Epithelial cell of esophagus (primary cell): ENCODE measurements at places on chromosomes 12 and 14.

- no peak for DNase-seq
Observed at GRCh38 chr12:104138797-104139152, 765 bp upstream of the NFYB start.

- peak; percentile 68 for DNase-seq
Observed at GRCh38 chr14:89432226-89432625, 15.2 kb upstream of the FOXN3 start.

- peak; percentile 83 for DNase-seq
Observed at GRCh38 chr12:1474041-1474573, 120.3 kb downstream of the FBXL14 start.

- no peak for DNase-seq
Observed at GRCh38 chr14:39563361-39563760, 131.1 kb upstream of the FBXO33 start.

- peak; percentile 30 for DNase-seq
Observed at GRCh38 chr14:30559638-30560091, 707 bp downstream of the G2E3 start.

DNA sequence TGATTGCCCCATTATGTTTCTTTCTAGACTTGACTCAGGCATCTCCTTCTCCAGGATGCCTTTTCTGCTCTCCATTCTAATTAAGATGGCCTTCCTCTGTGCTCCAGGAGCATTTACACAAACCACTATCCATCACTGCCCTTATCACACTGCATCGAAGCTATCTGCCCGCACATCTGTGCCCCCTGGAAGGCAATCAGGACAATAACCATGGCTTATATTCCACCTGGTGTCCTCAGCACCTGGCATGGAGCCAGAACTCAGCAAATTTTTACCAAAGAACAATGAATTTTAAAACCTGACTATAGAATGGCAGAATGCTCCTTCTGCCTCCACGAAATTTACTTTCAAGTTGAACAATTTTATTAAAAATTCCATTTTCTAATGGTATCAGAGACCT, 465.8 kb downstream of the APAF1 start:
- DNase-seq, result no peak

DNA sequence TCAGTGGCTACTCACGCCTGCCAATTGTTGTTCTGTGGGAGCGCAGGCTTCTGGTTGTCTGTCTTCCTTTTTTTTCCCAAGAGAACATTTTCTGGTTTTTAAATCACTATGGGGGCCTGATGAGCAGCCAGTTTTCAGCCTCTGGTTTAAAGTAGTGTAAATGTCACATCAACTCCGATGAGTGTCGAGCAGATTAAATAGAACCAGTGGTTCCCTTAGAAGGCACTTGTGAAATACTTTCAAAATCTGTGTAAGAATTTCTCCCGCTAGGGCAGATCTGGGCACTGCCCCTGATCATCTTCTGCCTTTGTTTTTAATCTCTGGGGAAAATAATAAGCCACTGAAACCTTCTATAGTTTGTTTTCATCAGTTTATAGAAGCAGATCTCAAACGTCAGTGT, 130.4 kb downstream of the PRIMA1 start:
- DNase-seq, result no peak

DNA sequence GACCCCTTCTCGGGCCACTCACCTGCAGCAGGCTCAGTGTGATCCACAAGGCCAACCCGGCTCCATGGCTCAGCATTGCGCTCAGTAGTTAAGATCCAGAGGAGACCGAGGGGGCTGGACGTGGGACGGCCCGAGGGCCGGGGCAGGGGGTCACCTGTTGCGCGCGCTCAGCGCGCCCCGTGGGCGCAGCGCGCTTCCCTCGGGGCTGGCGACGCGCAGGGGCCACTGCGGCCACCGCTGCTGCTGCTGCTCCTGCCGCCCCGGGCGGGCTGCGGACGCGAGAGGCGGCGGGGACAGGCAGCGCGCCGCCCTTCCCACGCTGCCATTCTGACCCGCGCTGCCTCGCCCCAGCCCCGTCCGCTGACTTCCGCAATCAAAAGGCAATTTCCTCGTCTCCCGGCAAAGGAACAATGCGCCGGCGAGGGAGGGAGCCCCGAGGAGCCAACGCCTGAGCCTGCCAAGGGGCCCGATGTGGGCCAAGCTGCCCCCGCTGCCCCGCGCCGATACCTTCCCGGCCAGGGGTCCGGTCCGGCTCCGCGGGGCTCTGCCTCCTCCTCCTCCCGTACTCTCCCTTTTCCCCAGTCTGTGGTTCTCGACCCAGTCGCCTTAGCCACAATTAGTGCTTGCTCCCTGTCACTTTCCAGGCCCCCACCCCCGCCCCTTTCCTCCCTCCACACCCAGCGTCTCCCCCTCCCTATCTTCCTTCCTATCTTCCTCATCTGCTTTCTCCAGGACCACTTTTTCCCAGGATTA, 27.3 kb downstream of the PTPRB start:
- peak; percentile 39 for DNase-seq

- DNase-seq, result no peak
Observed at GRCh38 chr14:75896341-75896740, 85.5 kb downstream of the TGFB3 start.

DNA sequence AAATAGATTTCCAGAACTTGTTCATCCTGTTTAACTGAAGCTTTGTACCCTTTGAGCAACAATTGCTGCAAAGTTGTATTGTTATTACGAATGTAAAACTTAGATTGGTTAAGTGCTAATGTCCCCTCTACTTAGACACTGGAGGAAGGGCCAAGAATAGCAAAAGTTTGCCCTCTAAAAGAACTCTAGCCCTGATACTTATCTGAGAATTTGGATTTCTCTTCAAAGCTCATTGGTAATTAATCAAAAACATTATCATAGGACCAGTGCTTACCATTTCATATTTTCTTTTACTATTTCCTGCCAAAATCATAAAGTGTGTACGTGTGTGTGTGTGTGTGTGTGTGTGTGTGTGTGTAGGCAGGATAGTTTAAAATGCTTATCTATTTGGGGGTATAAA, 58.2 kb downstream of the LMNTD1 start:
- DNase-seq, result peak; percentile 15

DNA sequence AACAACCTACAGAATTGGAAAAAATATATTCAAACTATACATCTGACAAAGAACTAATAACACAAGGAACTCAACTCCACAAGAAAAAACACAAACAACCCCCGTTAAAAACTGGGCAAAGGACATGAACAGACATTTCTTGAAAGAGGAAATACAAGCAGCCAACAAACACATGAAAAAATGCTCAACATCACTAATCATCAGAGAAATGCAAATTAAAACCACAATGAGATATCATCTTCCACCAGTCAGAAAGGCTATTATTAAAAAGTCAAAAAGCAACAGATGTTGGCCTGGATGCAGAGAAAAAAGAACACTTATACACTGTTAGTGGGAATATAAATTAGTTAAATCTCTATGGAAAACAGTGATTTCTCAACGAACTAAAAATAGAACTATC, 82.6 kb upstream of the CCDC91 start:
- DNase-seq, result no peak

DNA sequence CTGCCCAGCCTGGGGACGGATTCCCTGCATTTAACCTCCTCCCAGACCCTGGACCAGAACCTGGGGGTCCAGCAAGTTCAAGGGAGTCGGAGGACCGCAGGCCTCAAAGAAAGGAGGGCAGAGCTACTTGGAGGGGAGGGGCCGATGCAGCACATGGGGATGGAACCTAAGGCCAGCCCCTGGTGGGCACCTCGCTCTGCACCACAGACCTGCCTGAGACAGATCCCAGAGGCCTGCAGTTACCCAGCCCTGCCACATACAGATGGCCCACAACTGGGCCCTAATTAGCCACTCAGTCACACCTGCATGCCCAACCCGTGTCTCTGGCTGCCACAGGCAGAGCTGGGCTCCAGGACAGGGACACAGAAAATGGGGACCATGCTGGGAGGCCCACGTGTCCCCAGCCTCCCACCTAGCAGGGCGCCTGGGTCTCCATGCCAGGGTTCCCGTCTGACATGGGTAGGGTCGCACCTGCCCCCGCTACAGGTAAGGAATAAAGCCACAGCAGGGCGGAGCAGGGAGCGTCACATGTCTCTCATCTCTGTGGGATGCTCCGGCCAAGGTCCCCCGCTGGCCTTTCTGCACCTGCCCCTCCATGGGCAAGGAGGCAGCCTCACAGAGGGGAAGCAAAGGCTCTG, 16.7 kb downstream of the AKT1 start:
- DNase-seq, result no peak

GRCh38 chr12:694734-695503, 31.7 kb upstream of the NINJ2 start:
- no peak for DNase-seq

DNA sequence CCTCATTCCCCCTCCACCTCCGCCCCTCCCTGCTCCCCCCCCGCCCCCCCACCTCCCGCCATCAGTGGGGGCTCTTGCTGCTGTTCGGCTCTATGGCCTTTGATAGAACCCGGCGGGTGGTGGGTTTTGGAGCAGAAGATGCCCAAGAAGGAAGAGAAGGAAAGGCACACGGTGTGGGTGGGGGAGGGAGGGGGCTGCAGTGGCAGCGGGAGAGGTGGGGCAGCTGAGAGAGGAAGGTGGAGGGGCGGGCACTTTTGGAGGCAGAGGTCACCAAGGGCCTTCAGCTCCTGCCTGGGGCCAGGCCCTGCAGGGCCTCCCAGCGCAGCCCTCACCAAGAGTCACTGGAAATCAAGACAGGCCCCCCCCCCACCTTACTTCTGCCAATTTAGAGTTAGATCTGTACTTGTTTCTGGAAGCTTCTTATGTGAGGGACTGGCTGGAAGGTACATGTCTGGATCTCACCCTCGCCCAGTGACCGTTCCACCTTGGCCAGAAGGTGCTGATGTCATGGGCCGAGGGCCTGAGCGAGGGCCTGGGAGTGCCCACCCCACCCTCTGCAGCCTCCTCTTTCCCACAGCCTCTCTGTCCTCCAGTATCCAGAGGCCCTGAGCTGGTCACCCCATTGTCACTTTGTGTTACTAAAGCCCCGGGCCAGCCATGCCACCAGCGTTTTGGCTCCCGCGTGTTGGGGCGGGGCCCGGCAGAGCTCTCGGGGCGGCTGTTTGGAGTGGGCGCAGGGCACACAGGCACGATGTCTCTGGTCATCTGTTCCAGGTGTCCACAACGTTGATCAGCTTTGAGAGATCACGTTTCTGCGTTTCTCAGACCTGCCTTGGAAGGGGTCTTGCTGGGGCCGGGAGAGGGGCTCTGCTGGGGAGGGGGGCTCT, 153.9 kb downstream of the KIF26A start:
- DNase-seq, result no peak

GRCh38 chr12:119940897-119941296, 48.1 kb upstream of the BICDL1 start:
- peak; percentile 90 for DNase-seq

GRCh38 chr12:3044141-3044630, 33.0 kb upstream of the TSPAN9 start:
- DNase-seq, result no peak

DNA sequence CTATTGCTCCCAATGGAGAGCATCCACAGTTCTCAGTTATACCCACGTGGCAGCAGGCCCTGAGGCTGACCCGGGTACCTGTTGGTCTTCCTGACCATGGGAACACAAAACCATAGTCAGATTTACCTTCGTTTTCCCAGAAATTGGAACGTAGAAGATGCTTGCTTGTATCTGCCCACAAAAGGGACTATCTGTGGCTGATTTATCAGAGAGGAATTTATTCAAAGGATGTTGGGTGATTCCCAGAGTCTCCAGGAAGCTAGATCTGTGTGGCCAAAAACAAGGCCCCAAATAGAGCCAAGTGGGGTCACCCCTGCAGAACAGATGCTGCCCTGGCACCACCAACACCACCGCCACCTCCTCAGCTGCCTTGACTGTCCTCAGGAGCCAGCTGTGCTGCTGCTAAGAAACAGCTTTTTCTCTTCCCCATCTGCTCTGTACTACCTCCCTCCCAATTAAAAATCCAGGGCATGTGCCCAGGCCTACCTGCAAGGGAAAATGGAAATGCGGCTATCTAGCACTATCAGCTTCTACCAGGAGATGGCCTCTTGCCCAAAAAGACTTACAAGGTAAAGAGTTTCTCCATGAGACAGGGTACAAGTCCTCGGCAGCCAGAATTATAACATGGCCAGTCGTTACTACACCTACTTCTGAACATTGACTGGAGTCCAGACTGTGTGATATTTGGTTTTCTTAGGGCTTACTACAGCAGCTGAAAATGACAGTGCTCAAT, 128.6 kb upstream of the PLEKHG7 start:
- DNase-seq, result peak; percentile 68

DNA sequence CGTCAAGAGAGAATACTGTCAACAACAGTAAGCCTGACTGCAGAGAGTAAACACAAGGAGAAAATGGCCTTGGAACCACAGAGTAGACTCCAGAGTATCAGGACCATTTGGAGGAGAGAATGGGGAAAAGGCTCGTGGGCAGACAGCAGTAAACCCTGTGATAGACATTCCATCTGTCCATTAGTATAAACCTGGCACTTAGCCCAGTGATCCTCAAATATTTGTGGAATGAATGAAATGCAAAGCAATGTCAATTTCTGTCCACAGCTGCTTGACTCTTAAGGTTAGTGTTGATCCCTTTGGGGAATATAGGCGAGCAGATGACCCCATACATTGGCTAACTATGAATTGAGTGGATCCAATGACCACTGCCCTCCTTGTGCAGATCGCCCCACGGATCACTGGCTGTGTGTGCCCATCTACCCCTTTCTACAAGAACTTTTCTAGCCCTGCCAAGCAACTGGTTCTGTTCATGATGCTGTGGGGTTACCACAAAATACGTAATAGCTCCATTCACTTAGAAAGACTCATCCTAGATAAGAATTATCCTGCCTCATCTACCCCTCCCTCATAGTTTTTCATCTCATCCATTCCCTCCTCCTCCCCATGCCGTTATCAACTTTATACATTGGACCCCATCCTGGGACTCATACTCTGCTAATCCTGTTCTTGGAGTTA, 846.8 kb downstream of the NRXN3 start:
- peak; percentile 47 for DNase-seq

DNA sequence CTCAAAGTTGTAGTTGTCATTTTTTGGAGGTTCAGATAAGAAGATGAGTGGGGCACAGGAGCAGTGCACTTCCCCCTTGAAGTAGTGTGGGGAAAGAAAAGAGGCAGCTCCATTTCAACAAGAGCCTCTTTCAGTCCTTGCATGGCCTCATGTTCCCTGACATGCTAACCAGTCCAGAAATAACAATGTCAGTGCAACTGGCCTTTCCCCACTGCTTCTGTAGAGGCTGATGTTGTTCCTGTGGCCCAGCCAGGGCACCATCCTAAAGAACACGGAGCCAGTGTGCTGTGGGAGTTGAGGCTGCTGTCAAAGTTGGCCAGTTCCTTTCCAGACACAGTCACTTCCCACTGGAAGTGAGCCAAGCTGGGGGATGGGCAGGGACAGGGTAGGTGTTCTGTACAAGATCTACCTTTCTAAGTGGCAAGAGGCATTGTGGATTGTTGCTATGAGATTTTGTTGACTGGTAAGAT, 77.7 kb upstream of the SLC38A2 start:
- peak; percentile 54 for DNase-seq

DNA sequence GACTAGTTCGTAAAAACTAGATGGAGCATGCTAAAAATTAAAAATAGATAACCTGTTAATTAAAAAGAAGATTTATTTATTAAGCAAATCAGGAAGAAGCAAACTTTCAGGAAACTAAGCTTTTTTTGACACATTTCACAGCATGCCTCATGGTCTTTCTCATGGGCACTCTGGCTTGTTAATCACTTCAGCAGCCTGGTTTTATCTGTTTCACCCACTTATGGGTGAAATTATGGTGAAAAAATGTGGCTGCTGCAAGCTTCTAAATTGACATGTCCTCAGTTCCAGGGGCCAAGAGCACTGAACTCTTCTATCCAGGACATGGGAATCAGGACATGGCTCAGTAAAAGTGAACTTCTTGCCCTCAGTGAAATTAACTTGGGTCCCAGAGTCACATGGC, 468.6 kb upstream of the SYT1 start:
- no peak for DNase-seq
